ENCODE measurements at places on chromosomes 12 and 14.

DNA sequence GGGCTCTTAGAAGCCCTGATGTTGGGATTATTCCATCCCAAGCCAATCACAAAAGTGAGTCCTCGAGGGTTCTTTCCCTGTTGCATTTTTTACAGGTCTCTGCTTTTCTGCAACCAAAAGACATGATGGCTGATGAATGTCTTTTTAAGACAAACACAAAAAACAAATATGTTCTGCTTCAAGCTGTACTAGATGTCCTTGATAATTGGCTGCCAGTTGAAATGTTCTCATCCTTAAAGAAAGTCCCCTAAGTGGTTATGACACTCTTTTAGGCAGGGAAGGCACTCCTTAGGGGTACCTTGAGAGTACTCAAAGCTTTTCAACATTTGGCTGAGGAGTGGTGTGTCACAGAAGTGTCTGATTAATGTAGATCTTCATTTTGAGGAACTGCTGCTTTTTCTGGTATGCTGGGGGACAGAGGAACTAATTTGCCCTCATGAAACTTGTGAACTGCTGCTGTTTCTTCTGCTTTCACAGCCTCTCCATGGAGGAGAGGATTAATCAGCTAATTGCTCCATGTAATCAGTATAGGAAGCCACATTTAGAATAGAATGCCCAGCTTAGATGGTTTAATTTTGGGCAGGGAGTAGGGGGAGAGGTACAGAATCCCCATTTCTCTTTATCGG is 22.8 kb upstream of the IGF1 start:
- DNase-seq: no peak

- DNase-seq: peak; percentile 25
Measured at GRCh38 chr12:63206909-63207308, 55.9 kb upstream of the AVPR1A start.

DNA sequence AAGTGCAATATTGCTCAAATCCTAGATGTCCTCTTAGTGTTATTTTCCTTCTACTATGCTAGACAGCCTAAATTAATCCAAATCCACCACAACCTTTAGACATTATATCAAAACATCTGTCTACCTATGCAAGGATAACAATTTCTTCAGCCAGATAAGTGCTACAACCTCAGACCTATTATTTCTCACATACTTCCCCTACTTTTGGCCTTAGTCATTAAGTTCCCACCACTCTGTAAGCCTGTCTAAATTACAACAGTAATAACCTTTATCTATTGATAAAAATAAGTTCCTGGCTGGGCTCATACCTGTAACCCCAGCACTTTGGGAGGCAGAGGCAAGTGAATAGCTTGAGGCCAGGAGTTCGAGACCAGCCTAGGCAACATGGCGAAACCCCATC is 74.0 kb downstream of the KIF21A start:
- no peak for DNase-seq

DNA sequence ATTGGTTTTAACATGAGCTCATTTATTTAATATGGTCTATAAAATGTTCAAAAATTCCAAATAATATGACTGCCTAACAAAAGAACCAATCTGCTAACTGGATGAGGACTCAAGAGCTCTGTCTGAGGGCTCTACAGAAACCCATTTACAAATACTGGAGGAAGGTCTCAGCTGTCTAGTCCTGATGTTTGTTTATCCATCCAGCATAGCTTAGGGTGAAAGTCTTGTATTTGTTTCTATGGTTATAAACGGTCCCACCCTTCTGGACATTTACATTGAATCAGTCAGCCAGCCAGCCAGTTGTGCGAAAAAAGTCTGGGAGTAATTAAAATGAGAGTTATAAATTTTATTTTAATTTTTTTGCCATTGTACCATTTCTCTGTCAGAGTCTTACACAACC is 220.7 kb downstream of the BMP4 start:
- DNase-seq: no peak
